Activated naive CD4-positive, alpha-beta T cell (primary cell): ENCODE measurements at places on chromosomes 16 and 17.

GRCh38 chr17:57982452-57983170 lies 5.4 kb downstream of the VEZF1 start:
- no peak for DNase-seq

- no peak for DNase-seq
Measured at GRCh38 chr17:17497845-17498520, 1.8 kb upstream of the RASD1 start.

- DNase-seq = no peak
Measured at GRCh38 chr17:28334171-28334570, 1.1 kb downstream of the IFT20 start.

GRCh38 chr17:55263569-55264277 lies 1.0 kb upstream of the HLF start:
- DNase-seq = no peak

- no peak for DNase-seq
Measured at GRCh38 chr16:59593194-59593661, 859.1 kb upstream of the GOT2 start.
